Calu3 (cell line): ENCODE measurements at places on chromosomes 7 and 10. TPM values are rescaled to one million over a fixed set of nuclear protein-coding genes. Genes with fewer than 3 reads are reported as not detected.

Gene NPC1L1
- total RNA-seq: 45.0 and 46.0 TPM in 2 replicates

DNA sequence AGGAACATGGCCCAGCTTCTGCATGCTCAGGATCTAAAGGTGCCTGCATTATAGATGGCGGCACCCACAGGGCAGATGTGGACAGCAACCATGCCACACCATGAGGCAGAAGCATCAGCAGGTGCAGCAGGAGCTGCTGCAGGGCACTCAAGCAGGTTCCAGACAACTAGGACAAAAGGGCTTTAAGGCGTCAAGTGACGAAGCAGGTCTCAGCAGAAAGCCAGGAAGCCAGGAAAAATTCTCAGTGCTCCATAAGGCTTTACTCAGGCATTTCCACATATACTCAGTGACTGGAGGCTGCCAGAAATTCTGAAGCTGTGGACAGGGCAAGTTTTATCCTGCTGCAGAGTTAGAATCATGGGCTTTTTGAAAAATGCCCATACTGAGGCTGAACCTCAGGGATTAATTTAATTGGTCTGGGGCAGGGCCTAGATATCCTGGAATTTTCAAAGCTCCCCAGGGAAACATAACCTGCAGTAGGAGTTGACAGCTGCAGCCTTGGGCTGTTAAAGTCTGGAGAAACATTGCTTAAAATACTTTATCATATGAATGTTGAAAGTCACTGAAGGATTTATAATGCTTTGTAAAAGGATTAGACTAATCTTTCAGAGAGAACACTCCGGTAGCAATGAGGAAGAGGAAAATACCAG, 68.1 kb upstream of the RNF148 start:
- no peaks in the 10 kb centered on the region for H3K27me3 ChIP-seq
- H3K4me1 ChIP-seq: no peaks in the 10 kb centered on the region
- DNase-seq: no peak
- no peaks in the 10 kb centered on the region for H3K36me3 ChIP-seq
- no peak overlapping the region for H3K4me3 ChIP-seq

GRCh38 chr10:33265621-33266020, 68.8 kb downstream of the NRP1 start:
- peak overlapping the region; percentile 93 for H3K27ac ChIP-seq
- no peaks in the 10 kb centered on the region for H3K27me3 ChIP-seq
- H3K4me1 ChIP-seq: peaks cover 34% of the 10 kb centered on the region
- peak overlapping the region; percentile 32 for H3K4me3 ChIP-seq

- peaks cover 60% of the 10 kb centered on the region for H3K27me3 ChIP-seq
- peaks cover 16% of the 10 kb centered on the region for H3K36me3 ChIP-seq
- H3K27ac ChIP-seq: no peak overlapping the region
- H3K4me1 ChIP-seq: peaks cover 9% of the 10 kb centered on the region
- H3K4me3 ChIP-seq: no peak overlapping the region
These were observed 3.2 kb downstream of the SFRP5 start for GRCh38 chr10:97768322-97769315.

GRCh38 chr7:155343661-155344121, 46.0 kb downstream of the INSIG1 start:
- H3K27me3 ChIP-seq: peaks cover 48% of the 10 kb centered on the region
- no peak overlapping the region for H3K27ac ChIP-seq
- H3K4me1 ChIP-seq: no peaks in the 10 kb centered on the region
- no peak for DNase-seq
- no peak overlapping the region for H3K4me3 ChIP-seq

DNA sequence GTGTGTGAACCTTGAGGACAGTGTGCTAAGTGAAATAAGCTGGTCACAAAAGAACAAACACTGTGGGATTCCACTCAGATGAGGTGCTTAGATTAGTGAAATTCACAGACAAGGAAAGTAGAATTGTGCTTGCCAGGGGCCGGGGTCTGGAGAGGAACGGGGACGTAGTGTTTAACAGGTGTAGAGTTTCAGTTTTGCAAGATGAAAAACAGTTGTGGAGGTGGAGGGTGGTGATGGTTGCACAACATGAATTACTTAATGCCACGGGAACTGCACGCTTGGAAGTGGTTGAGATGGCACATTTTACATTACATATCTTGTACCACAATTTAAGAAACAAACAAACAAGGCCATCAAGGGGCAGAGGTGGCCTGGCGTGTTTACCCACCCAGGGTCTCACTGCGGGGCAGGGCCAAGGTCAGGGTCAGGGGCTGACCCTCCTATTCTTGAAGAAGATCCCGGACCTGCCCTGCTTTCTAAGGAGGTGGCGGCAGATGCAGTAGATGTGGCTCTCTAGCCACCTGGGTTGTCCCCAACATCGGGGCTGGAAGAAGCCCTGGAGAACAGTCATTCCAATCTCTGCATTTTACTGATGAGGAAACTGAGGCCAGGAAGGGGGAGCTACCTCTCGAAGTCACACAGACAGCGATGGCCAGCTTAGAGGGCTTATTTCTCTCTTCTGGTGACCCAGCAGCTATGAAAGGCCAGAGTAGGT, 91.5 kb upstream of the LRRC4 start:
- no peak overlapping the region for H3K27ac ChIP-seq
- H3K4me3 ChIP-seq: no peak overlapping the region
- DNase-seq: no peak
- H3K36me3 ChIP-seq: no peaks in the 10 kb centered on the region
- no peaks in the 10 kb centered on the region for H3K4me1 ChIP-seq

GRCh38 chr10:44116474-44116873, 268.4 kb downstream of the CXCL12 start:
- H3K4me1 ChIP-seq: no peaks in the 10 kb centered on the region
- no peak for DNase-seq
- H3K36me3 ChIP-seq: no peaks in the 10 kb centered on the region
- no peaks in the 10 kb centered on the region for H3K27me3 ChIP-seq
- H3K4me3 ChIP-seq: no peak overlapping the region

GRCh38 chr10:72259491-72260238, 14.1 kb upstream of the DDIT4 start:
- H3K36me3 ChIP-seq: peaks cover 48% of the 10 kb centered on the region
- no peak for DNase-seq
- peak overlapping the region; percentile 98 for H3K27ac ChIP-seq
- H3K4me3 ChIP-seq: peak overlapping the region; percentile 67
